NCI-H1092 (cell line): ENCODE measurements at places on chromosomes 7 and 10.

DNA sequence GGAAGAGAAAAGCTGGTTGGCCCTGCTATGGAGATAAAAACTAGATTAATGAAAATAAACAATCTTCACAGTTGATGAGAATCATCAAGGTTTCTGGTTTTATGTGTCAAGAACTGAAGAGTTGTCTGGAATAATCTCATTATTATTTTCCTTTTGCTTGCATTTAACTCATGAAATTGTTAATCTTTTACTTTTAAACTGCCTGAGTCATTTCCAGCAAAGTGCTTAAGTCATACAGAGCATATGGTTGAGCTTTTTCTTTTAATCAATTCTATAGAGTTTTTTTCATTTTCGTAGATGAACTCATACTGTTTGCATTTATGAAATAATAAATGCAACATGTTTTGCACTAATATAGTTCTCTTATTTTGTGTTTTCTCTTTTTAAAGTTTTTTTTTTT, 747.9 kb downstream of the NXPH1 start:
- DNase-seq: no peak

DNA sequence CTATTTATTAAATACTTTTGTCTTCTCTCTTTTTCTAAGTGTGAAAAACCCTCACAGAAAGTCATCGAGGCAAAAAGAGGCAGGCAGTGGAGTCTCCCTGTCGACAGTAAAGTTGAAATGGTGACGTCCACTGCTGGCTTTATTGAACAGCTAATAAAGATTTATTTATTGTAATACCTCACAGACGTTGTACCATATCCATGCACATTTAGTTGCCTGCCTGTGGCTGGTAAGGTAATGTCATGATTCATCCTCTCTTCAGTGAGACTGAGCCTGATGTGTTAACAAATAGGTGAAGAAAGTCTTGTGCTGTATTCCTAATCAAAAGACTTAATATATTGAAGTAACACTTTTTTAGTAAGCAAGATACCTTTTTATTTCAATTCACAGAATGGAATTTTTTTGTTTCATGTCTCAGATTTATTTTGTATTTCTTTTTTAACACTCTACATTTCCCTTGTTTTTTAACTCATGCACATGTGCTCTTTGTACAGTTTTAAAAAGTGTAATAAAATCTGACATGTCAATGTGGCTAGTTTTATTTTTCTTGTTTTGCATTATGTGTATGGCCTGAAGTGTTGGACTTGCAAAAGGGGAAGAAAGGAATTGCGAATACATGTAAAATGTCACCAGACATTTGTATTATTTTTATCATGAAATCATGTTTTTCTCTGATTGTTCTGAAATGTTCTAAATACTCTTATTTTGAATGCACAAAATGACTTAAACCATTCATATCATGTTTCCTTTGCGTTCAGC, 43.4 kb downstream of the TARP start:
- DNase-seq: no peak

GRCh38 chr10:90745565-90745964, 112.3 kb downstream of the HTR7 start:
- DNase-seq: no peak

GRCh38 chr10:44925224-44925623, 14.1 kb downstream of the TMEM72 start:
- no peak for DNase-seq

- DNase-seq: no peak
These were observed 453.7 kb upstream of the MKI67 start for GRCh38 chr10:128579901-128580300.

DNA sequence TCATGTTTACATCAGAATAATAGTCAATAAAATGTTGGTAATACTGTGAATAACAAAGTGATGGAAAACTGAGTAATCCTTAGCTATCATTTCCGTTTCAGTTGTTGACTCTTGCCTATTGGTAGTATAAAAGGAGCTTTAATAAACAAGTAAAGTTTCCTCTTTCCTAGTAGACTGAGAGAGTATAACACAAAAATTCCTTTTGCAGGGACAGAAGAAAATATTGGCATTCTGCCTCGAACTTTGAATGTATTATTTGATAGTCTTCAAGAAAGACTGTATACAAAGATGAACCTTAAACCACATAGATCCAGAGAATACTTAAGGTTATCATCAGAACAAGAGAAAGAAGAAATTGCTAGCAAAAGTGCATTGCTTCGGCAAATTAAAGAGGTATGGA, 9.4 kb downstream of the KIF20B start:
- no peak for DNase-seq

DNA sequence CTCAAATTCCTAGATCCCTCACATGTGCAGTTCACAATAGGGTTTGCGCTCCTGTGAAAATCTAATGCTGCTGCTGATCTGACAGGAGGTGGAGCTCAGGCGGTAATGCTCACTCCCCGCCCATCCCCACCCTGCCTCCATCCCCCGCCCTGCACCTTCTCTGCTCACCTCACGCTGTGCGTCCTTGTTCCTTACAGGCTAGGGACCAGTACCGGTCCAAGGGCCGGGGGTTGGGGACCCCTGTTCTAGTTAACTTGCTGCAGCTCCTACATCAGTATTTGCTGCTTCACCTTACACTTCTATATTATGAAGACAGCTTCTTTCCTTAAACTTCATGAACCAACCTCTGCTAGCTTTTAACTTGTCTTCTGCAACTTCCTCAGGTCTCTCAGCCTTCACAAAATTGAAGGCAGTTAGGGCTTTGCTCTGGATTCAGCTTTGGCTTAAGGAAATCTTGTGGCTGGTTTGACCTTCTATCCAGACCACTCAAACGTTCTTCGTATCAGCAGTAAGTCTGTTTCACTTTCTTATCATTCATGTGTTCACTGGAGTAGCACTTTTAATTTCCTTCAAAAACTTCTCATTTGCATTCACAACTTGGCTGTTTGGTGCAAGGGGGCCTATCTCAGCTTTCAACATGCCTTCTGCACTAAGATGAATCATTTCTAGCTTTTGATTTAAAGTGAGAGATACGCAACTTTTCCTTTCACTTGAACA, 1.7 kb upstream of the TNKS2 start:
- DNase-seq: no peak
